Stimulated activated CD4-positive, alpha-beta T cell treated with anti-CD3 and anti-CD28 coated beads, Interleukin-2, amount 100 ng/mL, for 24 hours (primary cell): ENCODE measurements at places on chromosomes 13 and 19.

DNA sequence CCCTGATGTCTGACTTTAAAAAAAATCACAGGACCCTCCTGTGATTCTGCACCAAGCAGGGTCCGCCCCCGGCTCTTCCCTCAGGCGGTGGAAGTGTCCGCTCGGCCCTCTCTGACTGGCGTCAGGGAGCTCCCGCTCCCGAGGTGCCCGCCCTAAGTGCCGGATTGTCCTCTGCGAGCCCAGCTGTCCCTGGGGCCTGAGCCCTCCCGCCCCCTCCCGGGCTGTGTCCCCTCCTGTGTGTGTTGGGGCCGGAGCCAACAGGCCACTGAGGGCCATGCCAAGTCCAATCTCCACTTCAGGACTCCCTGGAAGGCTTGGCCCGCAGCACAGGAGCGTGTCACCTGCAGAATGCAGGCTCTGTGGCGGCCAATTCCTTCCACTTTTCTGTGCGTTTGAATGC lies 25.4 kb downstream of the MAP2K2 start:
- DNase-seq = no peak

DNA sequence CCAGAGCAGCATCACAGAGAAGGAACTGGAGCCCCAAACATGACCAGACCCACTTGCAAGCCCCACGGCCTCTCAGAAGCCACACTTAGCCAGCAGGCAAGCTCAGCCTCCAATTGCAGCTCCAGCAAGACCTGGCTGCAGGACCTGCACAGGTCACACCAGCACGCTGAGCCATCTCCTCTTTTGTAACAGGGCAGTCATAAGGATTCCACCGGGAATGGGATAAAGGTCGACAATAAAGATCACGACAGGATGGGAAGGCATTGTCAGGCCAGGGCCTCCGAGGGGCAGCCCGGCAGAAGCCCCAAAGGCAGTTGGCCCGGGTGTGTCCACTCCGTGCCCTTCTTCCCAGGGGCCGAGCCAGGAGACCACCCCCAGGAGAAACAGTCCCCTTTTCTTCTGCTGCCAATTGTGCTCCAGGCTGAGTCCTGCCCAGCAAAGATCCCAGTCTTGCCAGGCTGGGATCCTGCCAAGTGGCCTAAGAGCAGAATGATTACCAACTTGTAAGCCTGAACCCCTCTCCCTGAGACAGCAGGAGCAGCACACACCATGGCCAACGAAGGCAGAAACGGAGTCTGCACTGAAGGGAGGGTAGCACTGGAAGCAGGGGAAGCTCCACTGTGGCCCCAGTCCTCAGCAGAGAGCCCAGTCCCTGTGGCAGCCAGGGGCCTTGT lies 12.5 kb downstream of the PEPD start:
- DNase-seq = no peak

DNA sequence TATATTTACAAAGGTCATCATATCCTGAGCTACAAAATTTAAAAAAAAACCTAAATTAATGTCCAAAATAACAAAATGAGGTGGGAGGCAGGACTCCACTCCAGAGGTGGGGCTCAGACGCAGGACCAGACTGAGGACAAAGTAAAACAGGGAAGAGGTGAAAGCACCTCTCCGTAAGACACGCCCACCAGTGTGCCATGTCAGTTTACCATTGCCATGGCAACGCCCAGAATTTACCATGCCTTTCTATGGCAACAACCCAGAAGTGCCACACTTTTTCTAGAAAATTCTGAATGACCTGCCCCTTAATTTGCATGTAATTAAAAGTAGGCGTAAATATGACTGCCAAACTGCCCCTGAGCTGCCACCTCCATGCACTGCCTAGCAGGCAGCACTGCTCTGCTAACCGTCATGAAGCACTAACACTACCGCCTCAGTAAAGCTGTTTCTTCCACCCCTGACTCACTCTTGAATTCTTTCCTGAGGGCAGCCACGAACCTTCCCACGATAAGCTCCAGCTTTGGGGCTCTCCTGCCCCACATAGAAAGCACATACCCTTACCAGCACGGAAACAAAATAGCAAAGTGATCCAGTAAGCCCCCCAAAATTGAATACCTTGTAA lies 22.3 kb upstream of the PDCD5 start:
- no peak for DNase-seq

GRCh38 chr13:40999416-40999815 lies 19.7 kb downstream of the ELF1 start:
- no peak for DNase-seq

GRCh38 chr19:10316229-10317044 lies 622 bp upstream of the FDX2 start:
- no peak for DNase-seq

DNA sequence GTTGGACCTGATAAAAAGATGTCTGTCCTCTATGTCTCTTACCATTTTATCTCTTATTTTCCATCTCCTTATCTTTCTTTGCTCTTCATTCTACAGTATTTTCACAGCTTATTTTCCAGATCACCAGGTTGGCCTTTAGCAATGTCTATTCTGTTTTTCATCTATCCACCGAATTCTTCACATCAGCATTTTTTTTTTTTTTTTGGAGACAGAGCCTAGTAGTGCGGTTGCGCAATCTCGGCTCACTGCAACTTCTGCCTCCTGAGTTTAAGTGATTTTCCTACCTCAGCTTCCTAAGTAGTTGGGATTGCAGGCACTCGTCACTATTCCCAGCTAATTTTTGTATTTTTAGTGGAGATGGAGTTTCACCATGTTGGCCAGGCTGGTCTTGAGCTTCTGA lies 49.0 kb downstream of the DNAJC15 start:
- no peak for DNase-seq

DNA sequence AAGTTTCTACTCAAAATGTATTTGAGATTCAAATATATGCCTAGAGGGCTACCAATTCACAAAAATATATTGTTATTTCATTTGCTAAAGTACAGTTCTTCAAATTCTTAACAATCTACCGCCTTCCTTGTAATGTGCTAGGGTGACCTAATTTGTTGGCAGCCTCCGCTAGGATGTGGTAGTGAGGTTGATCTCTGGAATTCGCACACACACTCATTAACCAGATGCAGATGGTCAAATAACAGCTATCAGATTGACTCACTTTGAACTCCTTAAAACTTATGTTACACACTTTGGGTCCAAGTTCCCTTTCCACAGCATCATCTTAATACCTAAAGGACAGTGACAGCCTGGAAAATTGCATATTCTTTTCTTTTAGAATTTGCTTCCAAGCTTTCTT lies 367.3 kb downstream of the DCT start:
- no peak for DNase-seq

DNA sequence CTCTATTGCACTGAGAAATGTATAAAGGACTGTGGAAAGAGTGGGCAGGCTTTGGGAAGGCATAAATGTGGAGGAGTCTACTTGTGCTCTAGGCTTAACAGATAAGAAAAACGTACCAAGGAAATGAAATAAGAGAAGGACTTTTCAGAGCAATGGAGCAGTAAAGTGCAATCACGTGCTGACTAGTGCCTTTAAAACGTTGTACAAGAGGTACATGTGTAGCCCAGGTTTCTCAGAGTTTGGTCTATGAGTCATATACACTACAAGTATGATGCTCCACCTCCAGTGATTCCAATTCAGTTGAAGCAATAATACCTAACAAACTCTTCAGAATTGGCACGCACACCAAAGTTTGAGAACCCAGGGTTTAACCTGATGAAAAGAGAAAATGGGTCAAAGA lies 13.4 kb upstream of the FNDC3A start:
- no peak for DNase-seq

DNA sequence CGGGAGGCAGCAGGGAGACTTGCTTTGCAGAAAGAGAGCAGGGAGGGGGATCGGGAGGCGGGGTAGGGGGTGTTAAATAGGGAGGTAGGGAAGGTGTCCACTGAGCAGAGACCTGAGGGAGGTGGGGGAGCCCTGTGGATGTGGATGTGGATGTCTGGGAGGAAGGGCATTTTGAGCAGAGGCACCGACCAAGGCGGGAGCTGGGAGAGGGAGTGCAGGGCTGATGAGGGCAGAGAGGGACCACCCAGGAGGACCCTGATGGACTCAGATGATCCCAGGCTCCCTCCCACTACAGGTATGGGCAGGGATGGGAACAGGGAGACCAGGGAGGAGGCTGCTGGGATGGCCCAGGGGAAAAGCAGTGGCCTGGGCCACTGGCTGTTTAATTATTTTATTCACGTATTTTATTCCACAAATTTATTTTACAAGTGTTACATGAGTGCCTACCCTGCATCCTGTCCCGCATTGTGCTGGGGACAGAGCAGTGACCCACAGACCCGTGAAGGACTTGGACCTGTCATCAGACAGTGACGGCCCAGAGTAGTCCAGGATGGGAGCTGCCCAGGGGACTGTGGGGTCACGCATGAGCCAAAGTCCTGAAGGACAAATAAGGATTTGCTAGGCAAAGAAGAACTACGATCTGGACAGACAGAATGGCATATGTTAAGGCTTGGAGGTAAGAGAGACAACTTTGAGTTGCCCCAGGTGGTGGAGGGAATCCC lies 5.3 kb downstream of the GRAMD1A start:
- no peak for DNase-seq

GRCh38 chr19:49904136-49904535 lies 7.4 kb upstream of the IL4I1 start:
- no peak for DNase-seq

GRCh38 chr19:804419-805165 lies 7.3 kb downstream of the PTBP1 start:
- DNase-seq = no peak

- DNase-seq = no peak
These were observed 471.4 kb downstream of the MYO16 start for GRCh38 chr13:109100705-109101304.

- DNase-seq = no peak
These were observed 676.9 kb upstream of the PCDH20 start for GRCh38 chr13:62092536-62092935.

DNA sequence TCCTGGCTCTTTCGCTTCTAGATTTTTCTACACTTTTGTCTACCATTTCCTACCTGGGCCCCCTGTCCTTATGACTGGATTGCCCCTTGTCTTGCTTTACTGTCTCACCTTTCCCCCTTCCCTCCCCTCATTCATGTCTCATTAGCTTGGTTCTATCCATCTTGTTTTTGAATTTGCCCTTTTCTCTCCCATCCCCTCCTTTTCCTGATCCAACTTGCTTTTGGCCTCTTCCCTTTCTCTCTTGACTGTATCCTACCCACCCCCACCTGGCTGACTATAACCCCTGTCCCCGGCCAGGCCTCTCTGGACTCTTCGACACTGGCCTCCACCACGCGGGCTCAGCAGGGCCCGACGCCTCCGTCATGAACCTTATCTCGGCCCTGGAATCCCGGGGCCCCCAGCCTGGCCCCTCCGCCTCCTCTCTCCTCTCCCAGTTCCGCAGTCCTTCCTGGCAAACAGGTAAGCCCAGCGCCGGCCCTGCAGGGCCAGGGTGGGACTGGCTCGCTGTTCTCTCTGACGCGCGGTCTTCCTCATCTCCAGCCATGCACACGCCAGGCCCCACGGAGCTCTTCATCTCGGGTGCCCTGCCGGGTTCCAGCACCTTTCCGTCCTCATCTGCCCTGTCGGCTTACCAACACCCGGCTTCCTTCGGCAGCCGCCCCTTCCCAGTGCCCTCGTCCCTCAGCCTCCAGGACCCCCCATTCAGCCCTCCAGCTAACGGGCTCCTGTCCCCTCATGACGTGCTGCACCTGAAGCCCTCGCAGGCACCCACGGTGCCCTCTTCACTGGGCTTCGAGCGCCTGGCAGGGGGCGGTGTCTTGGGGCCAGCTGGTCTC lies 3.4 kb downstream of the PRR12 start:
- DNase-seq = no peak

GRCh38 chr19:35240327-35240726 lies 8.5 kb upstream of the LSR start:
- DNase-seq = no peak

GRCh38 chr13:103099722-103100293 lies 33.6 kb upstream of the SLC10A2 start:
- DNase-seq = no peak

DNA sequence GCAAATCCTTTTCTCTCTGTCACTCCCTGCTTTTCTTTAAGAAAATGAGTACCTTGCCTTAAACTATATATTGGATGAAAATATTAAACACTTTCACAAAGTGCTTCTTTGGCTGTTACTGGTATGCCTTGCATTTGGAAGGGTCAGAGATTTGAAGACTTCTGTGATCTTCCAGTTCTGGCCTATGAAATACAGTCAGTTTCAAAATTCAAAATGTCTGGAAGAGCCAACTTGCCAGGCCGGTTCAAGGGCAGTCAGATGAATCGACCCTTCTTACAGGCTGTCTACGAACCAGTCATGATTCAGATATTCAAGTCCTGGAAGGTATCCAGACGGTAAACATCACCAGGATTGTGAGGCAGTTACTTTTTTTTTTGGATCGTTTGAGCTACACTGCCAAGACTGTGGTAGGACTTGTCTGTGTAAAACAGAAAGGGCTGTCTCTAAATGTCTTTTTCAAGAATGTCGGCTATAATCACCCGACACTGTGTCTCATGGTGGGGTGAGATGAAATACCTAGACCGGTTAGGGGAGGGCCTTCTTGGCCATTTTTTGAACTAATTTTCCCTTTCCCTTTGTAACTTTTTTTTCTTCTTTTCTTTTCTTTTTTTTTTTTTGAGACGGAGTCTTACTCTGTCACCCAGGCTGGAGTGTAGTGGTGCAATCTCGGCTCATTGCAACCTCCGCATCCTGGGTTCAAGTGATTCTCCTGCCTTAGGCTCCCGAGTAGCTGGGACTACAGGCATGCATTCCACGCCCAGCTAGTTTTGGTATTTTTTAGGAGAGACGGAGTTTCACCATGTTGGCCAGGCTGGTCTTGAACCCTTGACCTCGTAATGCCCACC lies 11.2 kb downstream of the ACTN4 start:
- no peak for DNase-seq

- DNase-seq = no peak
These were observed 6.4 kb upstream of the ZNF431 start for GRCh38 chr19:21135433-21135832.

GRCh38 chr13:78603240-78603957 lies at the start of gene POU4F1:
TSS of gene POU4F1 (minus strand) at chr13:78603552. CDS start at chr13:78603326, 226 bp downstream.
- DNase-seq = peak; percentile 76

- DNase-seq = peak; percentile 41
These were observed 6.6 kb upstream of the ZNF428 start for GRCh38 chr19:43625918-43626579.

DNA sequence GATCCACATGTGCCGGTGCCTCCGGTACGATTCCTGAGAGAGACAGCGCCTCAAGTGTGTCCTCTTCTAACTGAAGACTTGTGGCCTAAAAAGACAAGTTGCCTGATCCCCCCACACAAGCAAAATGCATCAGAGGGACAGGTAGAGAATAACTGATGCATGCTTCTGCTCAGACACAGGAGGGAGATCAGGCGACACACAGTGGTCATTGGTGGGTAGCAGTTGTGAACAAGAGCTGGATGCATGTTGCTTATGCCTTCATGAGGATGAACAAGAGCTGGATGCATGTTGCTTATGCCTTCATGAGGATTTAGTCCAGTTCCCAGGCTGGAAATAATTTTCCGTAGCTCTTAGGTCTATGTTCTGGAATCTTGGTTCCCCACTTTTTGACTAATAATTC lies 505.6 kb downstream of the MYO16 start:
- no peak for DNase-seq

- DNase-seq = no peak
These were observed 236.9 kb upstream of the PRR20A start for GRCh38 chr13:56903710-56904282.

GRCh38 chr13:86020351-86021002 lies 221.3 kb upstream of the SLITRK6 start:
- no peak for DNase-seq
